ENCODE measurements at places on chromosomes 4 and X.

- peak; percentile 75 for DNase-seq
Observed at GRCh38 chr4:17324386-17324830, 187.5 kb downstream of the QDPR start.

GRCh38 chrX:95040104-95040503 lies 1366.1 kb downstream of the FAM133A start:
- no peak for DNase-seq

DNA sequence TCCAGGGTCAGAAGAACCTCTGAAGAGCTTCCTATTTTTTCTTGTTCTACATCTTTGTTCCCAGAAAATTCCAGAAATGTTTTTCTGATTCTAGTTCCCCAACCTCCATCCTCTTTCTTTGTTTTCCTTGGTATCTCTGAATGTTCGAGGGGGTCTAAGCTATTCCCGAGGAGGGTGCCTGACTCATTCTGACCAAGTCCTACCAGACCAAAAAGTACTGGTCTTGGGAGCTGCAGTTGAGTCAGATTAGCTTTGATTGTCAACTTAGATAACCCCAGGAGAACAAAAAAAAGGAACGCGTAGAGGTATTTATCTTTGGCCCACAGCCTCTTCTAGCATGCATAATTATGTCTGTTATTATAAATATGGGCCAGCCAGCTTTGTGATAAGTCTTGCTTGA lies 12.1 kb upstream of the TENM3 start:
- peak; percentile 88 for DNase-seq

DNA sequence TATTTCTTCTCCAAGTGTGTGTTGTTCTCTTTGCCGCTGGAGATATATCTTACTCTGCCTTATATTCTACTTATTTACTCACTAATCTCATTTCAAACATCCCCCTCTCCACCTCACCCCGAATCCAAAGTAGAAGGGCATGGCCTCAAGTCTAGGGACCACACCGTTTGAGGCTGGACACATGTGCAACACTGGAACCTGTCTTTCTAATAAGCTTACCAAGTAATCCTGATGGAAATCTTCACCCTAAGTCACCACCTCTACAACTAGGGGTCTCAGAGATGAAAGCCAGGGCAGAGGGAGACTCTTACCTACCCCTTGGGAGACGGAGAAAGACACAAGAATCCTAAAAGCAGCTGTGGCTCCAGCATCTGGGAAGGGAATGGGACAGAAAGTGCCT lies 6.0 kb downstream of the PROM1 start:
- DNase-seq: no peak

GRCh38 chr4:74223801-74224200 lies 65.9 kb downstream of the MTHFD2L start:
- peak; percentile 76 for DNase-seq

GRCh38 chr4:3708611-3709010 lies 57.6 kb upstream of the ADRA2C start:
- DNase-seq: no peak

DNA sequence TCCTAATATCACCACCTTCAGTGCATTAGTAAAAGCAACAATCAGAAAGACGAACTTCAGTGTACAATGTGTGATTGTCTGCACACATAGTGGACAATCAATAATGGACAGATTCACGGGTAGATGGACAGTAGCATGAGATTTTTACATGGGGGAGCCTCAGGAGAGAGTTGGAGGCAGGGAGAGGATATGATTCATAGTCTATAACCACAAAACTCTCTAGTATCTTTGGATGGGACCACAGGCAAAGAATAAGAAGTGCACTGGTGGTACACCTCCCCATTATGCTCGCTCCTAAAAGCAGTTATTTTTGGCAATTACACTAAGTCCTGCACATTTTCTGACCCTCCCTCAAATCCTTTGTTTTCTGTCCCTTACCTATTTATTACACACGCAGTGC lies 624.4 kb upstream of the ACTRT1 start:
- DNase-seq: no peak

DNA sequence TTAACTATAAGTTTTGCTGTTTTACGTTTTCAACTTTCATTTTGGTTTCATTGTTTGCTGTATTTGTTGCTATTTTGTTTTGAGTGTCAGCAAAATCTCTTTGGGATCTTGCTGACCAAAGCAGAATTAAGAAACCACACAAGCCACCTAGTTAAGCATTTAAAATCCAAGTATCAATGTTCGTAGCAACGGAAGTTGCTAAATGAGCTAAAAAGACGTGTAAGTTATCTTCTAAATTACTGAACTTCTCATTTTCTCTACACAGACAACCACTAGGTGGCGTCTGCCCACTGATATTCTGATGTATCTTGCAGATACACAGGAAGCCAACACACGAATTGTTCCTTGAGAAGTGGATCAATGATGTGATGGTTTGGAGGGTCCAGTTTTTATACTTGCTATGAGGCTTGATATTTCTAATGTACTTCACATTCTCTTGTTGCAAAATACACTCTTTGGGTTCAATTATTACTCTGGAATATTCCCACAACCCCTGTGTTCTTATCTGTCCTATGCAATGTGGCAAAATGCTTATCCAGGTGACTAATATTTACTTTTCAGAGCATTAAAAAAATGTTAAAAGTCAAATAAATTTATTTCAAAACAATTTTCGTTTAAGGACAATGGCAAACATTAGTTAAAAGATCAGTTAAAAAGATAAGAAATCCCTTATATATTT lies 250.5 kb downstream of the TECRL start:
- peak; percentile 26 for DNase-seq

DNA sequence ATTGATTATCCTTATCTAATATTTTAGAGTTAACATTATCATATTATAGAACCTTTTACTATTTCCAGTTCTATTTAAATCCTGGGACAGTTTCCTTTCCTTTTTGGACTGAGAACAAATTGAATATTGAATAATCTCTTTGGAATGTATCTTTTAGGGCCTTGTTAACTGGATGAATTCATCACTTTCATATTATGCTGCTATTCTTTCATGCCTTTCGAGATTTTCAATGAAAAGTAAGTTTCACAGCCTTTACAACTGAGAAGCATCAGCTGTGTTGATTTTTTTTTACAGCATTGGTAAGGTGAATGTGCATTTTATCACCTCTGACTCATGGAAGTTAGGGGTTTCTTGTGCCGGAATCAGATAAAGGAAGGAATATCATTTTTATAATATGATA lies 39.6 kb downstream of the PDLIM5 start:
- peak; percentile 74 for DNase-seq

GRCh38 chr4:168765322-168765721 lies 244.7 kb downstream of the CBR4 start:
- no peak for DNase-seq

DNA sequence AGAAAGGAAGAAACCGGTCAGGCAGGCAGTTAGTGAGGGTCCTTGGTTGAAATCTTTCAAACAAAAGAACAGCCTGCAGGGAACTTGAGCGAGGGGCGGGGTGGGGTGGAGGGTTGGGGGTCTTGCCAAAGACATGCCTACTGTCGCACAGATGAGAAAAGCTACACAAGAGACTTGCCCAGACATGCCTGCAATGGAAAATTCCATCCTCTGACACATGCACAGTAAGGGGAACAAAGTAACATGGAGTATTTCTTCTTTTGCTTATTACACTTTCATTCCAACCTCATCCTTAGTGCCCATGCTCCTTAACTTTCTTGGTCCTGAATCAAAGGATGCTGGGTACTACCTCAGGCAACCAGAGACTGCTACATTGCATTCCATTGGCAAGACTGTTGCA lies 1491.2 kb downstream of the STIM2 start:
- DNase-seq: no peak

GRCh38 chrX:97616883-97617530 lies 733.3 kb downstream of the RPA4 start:
- peak; percentile 74 for DNase-seq

DNA sequence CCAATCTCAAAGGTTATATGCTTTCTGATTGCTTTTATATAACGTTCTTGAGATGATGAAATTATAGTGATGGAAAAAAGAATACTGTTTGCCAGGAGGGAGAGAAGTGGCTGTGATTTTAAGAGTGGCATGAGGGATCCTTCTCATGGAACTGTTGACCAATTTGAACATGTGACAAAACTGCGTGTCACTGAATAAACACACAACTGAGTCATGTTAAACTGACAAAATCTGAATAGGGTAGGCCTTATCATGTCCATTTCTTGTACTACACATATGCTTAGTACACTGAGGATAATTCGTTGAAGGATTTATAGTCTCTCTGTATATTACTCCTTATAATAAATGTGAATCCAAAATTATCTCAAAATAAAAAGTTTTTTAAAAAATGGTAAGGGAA lies 22.2 kb upstream of the HSPA4L start:
- peak; percentile 1 for DNase-seq

DNA sequence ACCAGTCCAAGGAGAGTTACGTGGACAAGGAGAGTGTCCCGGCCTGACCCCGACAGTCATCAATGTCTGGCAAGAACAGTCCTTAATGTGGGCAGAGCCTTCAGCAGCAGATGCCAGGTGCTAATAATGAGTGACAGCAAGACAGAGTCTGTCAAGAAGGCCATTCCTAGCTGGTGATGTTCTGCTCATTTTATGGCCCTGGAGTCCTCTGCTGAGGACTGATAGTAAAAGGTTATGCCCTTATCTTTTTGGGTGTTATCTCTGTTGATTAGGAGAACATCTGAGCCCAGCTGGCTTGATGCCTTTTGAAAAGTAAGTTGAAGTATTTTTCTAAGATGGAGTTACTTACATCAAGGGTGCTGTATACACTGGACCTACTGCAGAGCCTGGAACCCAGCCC lies 67.3 kb downstream of the SLC34A2 start:
- no peak for DNase-seq

DNA sequence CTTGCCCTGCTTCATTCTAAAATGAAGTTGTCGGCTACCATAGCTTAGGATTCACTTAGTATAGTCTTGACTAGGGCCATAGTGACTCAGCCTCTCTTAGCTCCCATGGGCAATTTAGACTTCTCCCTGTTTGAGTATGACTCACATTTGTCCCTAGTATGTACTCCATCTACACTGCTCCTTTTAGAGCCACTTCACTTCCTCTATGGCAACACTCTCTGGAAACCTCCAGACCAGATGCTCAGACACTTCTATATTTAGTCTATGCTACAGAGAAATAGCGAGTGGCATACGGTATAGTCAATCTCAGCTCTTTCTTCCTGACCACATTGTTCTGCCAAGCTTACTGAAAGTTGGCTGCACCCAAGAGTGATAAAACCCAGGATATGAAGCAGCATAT lies 11.2 kb downstream of the MEPE start:
- DNase-seq: peak; percentile 96

DNA sequence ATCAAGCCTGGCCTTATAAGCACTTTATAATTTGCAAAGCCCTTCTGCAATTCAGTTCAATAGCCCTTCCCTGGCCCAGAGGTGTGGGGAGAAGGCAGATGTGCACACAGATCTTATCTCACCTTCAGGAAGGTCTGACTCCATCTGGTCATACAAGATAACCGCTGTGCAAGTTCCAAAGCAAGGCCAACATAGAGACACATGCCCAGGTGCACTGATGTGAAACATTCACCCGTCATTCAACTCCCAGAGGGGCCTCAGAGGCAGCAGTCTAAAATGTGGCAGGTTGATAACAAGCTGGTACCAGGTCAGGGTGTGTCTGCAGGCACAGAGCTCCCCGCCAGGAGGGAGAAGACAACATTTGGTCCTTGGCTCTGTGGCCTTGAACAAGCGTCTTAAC lies 10.9 kb upstream of the WFS1 start:
- DNase-seq: no peak

GRCh38 chr4:183185018-183185417 lies 86.0 kb downstream of the WWC2 start:
- no peak for DNase-seq

DNA sequence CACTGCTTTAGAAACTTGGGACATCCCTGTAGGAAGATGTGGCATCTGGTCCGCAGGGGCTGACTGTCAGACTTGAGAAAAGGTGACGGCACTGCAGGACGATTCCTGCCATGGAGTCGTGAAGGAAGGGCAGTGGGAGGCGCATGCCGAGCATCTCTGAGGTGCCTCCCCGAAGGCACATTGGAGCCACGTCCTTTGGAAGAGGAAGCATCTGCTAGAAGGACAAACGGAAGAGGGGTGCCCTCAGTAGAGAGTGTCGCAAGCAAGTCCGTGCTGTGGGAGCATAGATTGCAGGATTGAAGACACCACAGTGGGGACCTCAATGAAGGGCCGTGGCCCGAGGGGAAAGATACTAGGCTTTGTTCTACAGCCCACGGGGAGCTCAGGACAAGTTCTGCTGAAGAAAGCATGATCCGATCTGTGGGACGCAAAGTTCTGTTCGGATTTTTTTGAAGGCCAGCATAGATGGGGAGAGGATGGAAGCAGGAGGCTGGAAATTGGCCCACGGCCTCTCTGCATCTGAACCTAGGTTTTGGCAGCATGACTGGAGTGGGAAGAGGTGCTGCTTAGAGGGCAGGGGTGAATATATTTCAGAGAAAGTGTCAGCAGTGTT lies 24.2 kb upstream of the HELT start:
- no peak for DNase-seq

DNA sequence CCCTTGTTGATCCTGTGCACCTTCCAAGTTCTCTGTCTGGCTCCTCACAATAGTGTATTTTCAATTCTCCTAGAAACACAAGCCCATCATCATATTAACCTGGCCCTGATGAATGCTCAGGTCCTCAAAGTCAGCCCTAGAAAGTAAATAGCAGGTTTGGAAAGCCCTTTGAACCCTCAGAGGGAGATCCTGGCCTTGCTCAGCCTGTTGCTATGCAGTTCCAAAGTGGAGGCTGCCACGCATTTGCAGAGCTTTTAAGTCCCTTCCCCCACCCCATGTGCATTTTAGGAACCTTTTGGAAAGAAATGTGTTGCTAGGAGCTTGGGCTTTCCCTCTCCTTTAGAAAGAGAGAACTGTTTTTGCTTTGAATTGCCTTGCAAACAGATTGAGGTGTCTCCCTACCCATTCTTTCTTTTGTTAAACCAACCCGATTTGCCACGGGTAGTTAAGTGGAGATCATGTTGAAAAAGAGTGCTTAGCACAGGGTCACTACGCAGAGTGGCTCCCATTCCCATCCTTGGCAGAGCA lies 12.2 kb downstream of the MAMLD1 start:
- no peak for DNase-seq

GRCh38 chr4:81913427-81913879 lies 441.7 kb upstream of the RASGEF1B start:
- peak; percentile 43 for DNase-seq

- no peak for DNase-seq
Observed at GRCh38 chrX:136183917-136184316, 36.6 kb downstream of the FHL1 start.

DNA sequence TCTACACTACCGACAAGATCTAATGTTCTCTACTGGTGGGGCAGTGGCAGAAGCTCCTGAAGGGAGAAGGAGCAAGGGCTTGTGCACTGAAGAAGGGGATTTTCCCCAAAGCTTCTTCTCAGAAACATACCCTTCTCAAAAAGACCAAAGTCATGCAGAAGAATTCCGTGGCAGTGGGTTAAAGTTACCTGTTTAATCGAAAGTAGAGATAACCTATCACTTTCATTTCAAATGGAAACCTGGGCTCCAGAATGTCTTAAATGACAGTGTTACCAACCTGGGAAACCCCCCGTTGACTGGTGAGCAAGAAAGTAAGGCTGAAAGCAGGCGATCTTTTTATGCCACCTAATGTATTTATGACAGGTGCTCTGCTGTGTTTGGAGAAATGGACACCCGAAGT lies 92.5 kb upstream of the TEX13D start:
- no peak for DNase-seq

Measured in EH (cell line).